ENCODE measurements at places on chromosomes 1 and 21.

DNA sequence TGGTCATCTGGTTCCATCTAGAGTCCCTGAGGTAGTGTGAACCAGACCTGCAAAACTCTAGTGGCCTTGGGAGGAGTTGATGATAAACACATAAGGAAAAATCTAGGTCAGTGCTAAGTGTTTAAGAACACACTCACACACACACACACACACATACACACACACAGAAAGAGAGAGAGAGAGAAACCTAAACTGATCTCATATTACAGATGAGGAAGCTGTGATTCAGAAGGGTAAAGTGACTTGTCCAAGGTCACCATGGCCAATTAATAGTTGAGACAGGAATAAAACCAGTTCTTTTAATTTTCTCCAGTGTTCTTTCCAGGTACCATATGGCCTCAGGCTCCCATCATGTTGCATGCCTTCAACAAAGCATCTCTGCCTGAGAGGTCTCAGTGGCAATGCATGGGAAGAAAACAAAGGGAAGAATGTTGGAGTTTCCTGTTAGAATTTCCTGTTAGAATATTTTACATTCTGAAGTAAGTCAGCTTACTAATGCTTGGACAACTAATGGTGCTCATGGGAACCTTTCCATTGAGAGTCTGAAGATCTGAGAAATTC, 77.3 kb upstream of the TSPAN2 start:
- no peak for DNase-seq

DNA sequence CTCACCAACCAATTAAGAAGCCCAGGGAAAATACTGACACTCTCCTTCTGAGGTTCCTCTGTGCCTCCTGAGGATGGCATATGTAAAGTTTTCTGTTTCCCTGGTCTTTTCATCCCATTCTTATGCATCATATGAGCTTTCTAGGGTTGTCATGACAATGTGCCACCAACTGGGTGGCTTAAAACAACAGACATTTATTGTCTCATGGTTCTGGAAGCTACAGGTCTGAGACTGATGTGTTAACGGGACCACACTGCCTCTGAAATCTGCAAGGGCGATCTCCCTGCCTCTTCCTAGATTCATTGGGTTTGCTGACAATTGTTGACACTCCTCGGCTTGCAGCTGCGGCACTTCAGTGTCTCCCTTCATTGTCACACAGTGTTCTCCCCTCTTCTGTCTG, 308.4 kb downstream of the RGS7 start:
- DNase-seq = no peak

- no peak for DNase-seq
Observed at GRCh38 chr1:214660900-214661299, 57.9 kb downstream of the CENPF start.

DNA sequence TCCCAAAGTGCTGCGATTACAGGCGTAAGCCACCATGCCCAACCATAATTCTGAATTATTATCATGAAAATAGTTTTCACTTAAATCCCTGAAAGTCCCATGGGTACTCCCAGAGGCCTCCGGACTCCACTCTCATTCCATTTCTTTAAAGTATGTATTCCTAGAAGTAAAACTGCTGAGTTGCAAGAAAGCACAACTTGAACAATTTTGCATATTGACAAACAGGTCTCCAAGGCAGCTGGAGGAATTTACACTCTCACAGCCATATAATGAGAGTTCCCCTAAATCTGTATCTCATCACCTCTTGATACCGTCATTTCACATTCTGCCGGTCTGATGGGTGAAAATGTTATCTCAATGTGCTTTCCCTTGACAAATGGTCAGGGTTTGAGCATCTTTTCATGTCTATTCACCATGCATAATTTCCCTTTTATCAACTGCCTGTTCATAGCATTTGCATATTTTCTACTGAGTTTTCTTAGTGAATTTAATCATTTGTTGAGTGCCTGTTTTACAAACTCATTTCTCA, 129.4 kb downstream of the SMYD3 start:
- no peak for DNase-seq

DNA sequence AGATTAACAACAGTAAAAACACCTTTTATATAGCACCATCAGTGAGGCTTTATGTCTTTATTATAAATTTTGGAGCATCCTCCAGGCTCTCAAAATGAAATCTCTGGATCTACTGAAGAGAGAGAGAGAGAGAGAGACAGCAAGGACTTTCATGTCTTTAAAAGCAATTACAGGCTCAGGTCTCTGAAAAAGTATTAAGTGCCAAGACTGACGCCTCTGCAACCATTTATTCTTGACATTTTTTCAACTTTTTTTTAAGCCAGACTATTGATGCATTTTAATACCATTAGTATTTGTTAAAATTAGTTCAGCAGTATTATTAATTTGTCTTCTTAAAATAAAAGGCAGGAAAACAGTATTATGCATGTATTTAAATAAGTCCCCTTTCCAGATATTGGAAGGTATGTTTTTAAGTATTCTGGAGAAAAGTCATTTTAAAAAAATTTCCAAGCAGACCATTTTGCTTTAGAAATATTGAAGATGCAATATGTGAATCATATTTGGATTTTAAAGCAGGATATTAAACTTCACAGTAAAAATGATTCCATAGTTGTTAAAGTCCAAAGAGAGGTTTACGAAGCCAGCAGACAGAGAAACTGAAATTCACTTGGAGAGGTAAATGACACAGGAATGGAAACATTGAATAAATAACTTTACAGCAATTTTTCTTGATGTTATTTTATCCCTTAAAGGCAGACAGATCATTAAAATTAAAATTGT, 35.4 kb upstream of the APOBEC4 start:
- no peak for DNase-seq

DNA sequence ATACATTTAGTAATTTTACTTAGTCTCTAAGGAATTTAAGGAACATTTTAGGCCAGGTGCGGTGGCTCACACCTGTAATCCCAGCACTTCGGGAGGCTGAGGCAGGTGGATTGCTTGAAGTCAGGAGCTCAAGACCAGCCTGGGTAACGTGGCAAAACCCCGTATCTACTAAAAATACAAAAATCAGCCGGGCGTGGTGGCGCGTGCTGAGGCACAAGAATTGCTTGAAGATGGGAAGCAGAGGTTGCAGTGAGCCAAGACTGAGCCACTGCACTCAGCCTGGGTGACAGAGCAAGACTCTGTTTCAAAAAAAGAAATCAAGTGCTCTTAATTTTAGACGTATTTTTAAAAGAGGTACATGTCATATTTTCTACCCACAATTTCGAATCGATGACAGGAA, 3.3 kb downstream of the NDC1 start:
- DNase-seq = no peak

DNA sequence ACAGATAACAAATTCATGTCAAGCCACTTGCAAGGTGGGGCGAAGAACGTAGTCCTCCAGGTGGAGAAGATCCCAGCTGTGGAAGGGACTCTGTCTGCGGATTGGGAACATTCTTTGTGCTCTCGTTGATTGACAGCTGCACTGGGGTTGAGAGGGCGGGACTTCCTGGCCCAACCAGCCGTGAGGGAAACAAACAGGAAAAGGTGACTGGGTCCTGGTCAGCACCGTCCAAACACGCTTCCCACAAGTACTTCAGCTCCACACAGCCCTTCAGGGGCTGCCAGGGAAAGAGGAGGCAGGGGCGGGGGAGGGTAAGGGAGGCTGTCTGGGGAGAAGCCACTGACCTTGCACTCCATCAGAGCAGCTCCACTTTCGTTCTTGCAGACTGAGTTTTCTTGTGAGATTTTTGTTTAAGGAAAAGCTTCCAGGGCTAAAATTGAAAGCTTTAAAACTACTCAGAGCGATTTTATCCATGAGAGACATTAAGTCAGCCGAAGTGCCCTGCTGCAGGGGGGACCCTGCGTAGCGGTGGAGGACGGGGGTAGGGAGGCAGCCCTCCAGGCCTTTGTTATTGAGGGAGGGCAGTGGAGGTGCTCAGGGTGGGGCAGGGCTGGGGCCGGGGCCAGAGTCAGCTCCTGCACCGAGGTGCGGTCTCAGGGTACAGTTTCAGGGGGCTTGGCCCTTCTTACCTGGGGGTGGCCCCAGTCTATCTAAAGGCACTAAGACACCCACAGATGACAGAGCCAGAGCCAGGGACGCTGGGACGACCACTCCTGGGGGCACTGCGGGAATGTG, 21.6 kb upstream of the STUM start:
- DNase-seq = no peak

GRCh38 chr1:209899948-209900347, 38.1 kb upstream of the SYT14 start:
- DNase-seq = peak; percentile 24

All from Jurkat, Clone E6-1 (cell line).